ENCODE measurements at places on chromosomes 11 and 22.

DNA sequence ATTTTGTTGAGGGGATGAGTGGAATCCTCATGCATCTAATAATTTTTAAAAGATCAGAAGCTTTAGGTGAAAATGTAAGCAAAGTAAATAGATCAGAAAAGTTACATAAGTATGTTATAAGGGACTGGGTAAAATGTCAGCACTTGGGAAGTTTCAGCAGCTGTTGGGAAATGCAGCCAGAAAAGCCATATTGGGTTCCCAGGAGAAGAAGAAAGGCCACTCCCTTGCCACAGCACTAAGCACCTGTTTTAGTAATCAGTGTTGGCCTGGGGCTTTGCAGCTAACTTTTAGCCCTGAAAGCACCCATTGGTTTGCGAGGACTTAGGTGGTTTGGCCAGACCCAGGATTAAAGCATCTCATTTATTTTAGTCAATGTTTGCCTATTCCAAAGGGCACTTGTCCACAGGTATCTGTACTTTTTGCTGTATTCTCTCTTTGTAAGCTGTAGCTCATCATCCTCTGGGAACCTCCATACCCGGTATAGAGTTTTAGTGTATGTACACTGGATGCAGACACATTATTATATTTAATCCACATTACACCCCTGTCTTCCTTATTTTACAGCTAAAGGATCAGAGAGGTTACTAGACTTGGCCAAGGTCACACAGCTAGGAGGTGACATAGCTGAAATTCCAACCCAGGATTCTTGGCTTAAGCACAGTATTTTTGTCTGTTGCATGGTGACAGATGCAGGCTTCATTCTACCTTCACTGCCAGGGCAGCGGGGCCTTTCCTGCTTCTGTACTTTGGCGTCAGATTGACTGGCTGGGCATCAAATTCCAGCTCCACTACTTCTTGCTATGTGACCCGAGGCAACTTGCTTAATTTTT lies 127.7 kb upstream of the SESN3 start:
- no peak for DNase-seq

GRCh38 chr11:109956124-109956793 lies 136.9 kb upstream of the ZC3H12C start:
- DNase-seq: no peak

DNA sequence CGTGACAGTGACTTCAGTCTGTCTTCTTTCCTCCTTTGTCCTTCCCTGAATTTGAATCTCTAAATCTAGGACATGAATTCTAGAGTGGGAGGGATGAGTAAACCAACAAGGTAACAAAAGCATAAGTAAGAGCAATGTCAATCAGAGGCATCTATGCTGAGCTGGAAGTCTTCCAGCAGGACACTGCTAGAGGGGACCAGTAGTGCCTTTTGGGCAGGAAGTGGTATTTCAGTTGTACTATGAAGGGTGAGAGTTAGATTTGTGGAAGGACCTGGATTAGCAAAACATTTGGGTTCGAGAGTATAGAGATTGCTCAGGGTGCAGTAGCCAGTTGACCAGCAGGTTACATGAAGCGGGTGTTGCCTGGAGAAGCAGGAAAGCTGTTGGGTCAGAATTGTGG lies 40.3 kb downstream of the MEI1 start:
- no peak for DNase-seq

DNA sequence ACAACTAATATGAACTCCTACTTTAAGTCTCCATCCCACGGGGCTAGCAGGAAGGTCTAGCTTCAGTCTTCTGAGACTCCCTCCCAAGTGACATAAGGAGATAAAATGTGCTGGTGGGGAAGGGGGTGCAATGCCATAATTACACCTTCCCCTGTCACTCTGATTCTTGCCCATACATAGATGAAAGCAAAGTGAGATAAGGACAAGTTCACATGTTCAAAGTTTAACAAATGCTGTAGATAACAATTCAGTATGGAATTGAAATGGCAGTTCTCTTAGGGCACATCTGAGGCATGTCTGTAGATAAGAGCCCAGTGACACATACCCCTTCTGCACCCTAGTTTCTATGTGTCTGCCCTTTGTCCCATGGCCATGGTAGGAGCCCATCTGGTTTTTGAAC lies 38.2 kb upstream of the PANX1 start:
- DNase-seq: no peak

DNA sequence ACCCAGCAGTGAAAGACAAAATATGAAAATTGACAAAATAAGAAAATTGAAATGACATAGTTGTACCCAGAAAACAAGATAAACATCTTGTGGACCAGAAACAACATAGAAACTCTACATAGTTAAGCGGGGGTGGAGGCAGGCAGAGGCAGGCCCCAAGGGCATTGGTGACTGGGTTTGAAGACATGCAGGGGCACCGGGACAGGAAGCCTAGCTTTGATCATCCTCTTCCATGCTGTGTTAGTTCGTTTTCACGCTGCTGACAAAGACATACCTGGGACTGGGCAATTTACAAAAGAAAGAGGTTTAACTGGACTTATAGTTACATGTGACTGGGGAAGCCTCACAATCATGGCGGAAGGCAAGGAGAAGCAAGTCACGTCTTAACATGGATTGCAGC lies 33.5 kb upstream of the CRTAM start:
- DNase-seq: no peak

DNA sequence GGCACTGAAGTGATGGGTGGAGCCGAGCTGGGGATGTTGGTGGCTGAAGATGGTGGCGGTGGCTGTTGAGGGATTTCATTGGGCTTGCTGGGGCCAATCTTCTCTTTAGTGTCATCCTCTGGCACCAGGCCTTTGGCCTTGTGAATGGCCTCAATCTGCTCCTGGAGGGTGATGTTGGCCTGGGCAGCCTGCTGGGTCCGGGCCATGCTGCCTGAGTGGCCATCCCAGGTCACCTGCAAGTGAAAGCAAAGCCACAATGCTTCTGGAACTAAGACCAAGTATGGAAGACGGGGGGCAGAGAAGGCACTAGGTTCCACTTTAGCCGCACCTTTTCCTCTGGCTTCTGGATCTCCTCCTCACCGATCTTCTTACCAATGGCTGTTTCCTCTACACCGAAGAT lies 12.1 kb upstream of the TBC1D10A start:
- DNase-seq: no peak

DNA sequence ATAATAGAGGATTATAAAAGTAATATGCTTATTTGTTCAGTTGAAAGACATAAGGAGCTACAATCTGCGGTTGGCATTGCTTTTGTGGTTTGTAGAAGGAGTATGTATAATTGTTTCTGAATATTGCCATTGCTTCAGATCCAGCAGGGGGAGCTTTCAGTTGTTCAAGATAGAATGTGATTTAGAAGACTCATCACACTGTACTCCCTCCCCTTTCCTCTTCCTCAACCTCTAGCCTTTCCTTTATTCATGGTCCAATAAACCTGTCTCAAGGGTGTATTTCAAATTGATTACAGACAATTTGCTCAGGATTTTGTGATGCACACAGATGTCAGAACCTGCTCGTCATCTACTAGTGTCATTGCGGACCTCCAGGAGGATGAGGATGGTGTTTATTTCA lies 9.8 kb downstream of the PRMT3 start:
- DNase-seq: peak; percentile 5

- no peak for DNase-seq
Measured at GRCh38 chr22:19903031-19903430, 38.5 kb upstream of the COMT start.

GRCh38 chr11:47971501-47971900 lies 8.9 kb upstream of the PTPRJ start:
- DNase-seq: no peak

DNA sequence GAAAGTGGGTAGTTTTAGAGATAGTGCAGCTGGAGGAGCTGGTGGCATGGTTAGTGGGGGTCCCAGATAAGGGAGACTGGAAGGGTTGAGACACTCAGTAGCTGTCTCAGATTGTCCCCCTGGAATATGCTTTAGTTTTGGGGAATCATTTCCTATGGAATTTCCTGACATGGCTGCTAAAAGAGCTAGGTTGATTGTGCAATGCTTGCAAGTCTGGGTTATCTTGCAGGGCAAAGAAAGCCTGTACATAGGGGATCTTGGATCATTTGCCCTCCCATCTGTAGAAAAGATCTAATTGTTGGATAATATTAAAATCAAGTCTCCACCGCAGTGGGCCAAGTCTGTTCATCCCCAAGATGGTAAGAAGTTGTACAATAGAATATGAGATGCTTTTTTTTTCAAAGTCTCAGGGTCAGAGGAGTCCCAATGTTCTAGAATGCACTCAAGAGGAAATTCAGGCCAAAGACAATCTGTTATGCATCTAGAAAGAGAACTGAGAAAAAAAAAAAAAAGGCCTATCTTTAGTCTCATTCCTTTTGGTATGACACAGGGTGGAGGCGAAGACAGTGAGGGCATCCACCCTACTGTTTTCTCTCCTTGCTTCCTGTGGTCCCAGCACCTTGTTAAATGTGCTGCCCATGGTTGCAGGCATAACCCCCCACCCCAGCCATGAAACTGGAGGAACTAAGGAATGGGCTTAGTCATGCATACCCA lies 20.2 kb downstream of the MS4A6E start:
- no peak for DNase-seq

- no peak for DNase-seq
Measured at GRCh38 chr11:37657645-37658044, 1059.6 kb upstream of the RAG2 start.

DNA sequence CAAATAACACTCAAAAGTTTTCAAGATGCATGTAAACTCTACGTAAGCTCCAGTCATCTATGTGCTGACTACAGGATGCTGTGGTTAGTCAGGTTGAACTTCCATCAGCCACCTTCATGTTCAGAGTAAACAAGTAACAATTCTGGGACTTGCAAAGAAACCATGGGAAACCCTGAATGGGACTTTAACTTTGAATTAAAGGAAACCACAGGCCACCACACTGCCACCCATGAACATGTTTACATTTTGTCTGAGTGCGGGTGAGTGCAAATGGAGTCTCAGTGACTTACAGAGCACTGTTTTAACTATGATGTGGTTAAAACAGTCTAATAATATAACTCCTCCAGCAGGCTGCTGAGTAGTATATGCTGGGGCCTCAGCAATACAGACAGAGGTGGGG lies 12.9 kb upstream of the SYTL2 start:
- DNase-seq: no peak

- no peak for DNase-seq
Measured at GRCh38 chr11:77127920-77128691, at the start of gene MYO7A. Gene MYO7A, plus strand, starts transcription at chr11:77128246. Its CDS starts 2,389 bp downstream, at chr11:77130635.

GRCh38 chr11:12088047-12088481 lies 22.3 kb upstream of the MICAL2 start:
- no peak for DNase-seq

DNA sequence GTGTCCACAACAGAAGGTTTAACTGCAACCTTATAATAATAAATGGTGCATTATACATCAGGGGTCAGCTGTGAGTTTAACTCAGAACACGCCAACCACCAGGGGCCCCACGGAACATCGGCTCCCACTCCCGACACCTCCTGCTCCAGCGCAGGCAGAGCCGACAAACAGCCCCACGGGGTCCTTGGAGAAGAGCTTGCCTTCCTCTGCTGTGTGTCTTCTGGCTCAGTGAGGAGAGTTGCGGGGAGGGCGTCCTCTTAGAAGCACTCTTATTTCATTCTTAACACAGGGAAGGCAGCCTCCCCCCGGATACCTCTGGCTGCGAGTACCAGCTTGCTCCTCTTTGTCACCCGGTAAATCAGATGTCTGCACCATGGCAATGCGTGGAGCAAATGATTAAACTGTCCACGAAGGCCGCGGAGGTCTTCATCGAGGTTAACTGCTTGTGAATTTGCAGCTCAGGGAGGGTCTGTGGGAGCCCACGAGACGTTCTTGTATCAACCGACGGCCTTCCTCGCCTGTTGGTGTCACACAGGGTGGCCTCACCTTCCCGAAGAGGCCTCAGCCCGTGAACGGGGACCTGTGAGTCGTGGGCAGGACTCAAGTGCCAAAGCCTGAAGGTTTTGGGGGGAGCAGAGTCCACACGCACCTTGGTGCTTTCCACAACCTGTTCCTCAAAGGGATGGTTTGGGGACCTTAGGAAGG lies 464.0 kb downstream of the BRD1 start:
- no peak for DNase-seq

DNA sequence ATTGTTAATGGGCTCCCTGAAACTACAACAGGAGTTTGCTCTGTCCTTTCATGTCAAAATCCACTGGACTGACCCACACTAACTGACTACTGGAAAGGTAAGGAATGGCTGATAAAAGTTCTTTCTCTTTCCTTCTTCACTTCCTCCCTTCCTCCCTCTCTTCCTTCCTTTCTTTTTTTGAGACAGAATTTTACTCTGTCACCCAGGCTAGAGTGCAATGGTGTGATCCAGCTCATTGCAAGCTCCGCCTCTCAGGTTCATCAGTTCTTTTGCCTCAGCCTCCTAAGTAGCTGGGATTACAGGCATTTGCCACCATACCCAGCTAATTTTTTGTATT lies 85.2 kb downstream of the IGLL1 start:
- DNase-seq: no peak

GRCh38 chr22:49305214-49305965 lies 522.3 kb downstream of the BRD1 start:
- DNase-seq: peak; percentile 44

DNA sequence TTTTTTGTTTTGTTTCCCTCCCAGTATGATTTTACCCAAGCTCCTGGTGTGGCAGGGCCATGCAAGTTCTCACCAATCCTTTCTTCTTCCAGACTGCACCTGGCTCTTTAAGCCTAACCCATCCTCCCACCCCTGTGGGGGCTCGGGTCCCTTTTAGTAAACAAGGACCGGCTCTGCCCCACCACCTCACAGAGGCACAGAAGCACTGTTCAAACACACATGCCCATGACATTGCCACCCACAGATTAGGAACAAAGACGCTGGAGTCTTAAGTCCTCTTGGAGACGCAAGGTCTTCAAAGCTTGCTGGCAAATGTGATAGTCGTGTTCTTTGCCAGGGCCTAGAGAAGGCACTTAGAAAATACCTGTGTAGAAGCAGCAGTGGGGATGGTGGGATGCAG lies 18.9 kb downstream of the UQCR10 start:
- DNase-seq: no peak

- no peak for DNase-seq
Measured at GRCh38 chr11:117557361-117557760, 229.7 kb downstream of the CEP164 start.
